ENCODE measurements at places on chromosomes 13 and 19.

DNA sequence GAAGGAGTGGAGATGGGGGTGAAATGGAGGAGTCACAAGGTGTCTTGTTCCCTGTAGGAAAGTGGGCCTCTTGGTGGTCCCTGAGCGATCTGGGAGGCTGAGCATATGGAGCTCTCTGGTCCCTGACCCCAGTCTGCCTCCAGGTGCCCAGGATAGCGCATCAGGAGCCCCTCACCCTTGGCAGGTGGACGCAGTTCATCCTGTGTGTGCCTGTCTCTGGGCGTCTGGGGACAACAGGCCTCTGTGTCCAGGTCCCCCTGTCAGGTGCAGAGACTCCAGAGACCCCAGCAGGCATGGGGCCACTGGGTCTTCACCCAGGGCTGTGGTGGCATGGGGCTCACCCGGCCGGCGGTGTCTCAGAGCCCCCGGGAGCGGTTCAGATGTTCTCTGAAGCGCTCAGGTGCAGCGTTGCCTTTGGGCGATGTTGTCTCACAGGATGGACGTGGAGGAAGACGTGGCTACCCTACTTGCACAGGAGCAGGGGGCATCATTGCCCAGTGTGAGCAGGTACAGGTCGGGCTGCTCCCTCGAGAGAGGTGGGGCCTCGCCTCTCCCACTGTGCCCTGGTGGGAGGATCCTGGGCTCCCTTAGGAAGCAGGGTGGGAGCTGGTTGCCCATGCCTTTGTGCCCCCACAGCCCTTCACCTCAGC is 58.1 kb upstream of the TPM4 start:
- no peak for DNase-seq

- DNase-seq = no peak
These were observed 818.7 kb upstream of the PCDH9 start for GRCh38 chr13:68048802-68049359.

- no peak for DNase-seq
These were observed 164.8 kb upstream of the NBEA start for GRCh38 chr13:34777089-34777913.

GRCh38 chr19:3975144-3975543 is 4.2 kb upstream of the DAPK3 start:
- DNase-seq = no peak

- DNase-seq = peak; percentile 43
These were observed 353.8 kb downstream of the DNAJC15 start for GRCh38 chr13:43377149-43377548.
